ENCODE measurements at places on chromosomes 4 and X.

GRCh38 chr4:98338761-98339438 lies 77.7 kb downstream of the RAP1GDS1 start:
- DNase-seq, result no peak

DNA sequence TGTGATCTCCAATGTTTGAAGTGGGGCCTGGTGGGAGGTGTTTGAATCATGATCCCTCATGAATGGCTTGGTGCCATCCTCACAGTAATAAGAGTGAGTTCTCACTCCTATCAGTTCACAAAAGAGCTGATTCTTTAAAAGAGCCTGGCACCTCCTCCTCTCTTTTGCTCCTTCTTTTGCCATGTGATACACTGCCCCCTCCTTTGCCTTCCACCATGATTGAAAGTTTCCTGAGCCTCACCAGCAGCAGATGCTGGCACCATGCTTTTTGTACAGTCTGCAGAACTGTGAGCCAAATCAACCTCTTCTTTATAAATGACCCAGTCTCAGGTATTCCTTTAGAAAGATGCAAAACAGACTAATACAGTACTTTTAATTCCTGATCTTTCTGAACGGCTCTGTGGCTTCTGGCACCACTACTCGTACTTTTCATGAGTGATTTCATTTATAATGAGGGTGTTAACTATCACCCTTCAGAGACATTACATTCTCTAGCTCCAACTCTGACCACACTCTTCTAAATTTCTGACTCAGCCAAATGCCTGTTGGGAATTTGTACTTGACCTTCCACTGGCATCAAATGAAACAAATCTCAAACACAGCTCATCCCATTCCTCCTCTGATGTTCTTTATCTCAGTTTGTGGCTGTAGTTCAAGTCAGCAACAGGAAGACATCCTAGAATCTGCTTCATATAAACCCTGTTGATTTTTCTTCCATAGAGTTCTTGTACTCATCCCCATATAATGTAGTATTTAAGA lies 4.2 kb downstream of the UFSP2 start:
- no peak for DNase-seq

GRCh38 chrX:72621163-72621562 lies 48.5 kb upstream of the HDAC8 start:
- DNase-seq, result no peak

DNA sequence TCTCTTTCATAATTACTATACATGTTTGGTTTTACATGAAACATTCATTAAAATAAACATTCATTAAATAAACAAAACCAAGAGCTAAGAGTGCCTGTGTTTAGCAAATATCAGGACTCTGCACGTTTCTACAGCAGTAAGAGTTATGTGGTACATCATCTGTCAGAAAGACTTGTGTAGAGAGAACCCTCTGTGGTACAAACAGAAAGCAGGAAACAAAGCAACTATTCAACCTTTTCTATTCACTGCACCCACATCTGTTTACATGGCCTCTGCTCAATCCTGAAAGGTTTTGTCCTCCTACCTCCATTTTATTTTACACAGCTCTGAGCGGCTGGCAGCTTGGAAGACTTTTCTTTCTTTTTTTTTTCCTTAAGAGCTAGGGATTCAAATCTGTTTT lies 90.7 kb upstream of the PCDH18 start:
- DNase-seq, result no peak

GRCh38 chrX:106263817-106264216 lies 95.7 kb downstream of the PWWP3B start:
- DNase-seq, result no peak

GRCh38 chrX:17380221-17380620 lies 5.2 kb downstream of the NHS start:
- DNase-seq, result no peak

GRCh38 chrX:130158311-130158710 lies 7.3 kb downstream of the AIFM1 start:
- no peak for DNase-seq

DNA sequence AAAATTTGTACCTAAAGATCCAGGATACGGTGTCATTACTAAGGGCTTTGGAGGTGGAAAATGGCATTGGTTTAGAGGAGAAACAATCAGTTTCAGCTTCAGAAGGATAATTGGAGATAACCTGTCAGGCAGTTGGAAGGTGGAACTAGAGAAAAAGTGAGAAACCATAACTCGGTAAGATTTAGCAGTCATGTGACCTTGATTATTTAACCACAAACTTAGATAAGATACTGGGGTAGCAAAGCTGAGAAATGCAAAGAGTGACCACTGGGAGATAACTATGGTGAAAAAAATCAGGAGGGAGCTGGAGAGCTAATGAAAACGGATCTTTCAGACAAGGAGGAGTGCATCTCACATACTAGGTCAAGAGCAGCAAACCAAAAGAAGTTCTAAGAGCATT lies 58.3 kb upstream of the SMARCA5 start:
- no peak for DNase-seq

- DNase-seq, result no peak
Measured at GRCh38 chr4:40986375-40986774, 228.0 kb downstream of the APBB2 start.

DNA sequence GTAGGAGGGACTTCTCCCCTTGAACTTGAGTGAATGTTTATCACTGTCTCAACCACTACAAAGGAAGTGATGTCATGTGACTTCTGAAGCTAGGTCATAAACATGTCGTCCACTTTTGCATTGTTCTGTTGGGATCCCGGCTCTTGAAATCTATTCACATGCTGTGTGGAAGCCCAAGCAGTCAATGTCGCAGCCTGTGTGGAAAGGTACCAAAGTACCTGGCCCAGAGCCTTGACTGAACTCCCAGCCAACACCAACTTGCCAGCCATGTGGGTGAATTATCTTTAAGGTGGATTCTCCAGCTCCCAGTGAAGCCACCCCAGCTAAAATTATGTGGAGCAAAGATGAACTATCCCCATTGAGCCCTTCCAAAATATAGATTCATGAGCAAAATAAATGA lies 85.0 kb upstream of the USP38 start:
- no peak for DNase-seq

DNA sequence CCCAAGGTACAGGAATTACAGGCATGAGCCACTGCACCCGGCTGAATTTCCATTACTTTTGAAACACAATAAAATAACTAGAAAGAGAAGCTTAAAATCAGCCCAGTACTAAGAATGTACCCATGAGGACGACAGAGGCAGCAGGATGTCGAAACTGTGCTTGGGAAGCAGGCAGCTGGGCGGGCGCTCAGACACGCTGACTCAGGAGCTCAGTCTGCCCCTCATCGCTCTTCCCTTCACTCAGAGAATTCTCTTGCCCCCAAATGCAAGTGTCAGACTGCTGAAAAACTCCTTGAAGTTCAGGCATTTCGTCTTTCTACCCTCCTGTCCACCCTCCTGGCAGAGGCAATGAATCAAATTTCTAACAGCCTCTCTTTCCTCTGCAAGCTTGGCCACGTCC lies 41.0 kb upstream of the CDKN2AIP start:
- DNase-seq, result no peak

DNA sequence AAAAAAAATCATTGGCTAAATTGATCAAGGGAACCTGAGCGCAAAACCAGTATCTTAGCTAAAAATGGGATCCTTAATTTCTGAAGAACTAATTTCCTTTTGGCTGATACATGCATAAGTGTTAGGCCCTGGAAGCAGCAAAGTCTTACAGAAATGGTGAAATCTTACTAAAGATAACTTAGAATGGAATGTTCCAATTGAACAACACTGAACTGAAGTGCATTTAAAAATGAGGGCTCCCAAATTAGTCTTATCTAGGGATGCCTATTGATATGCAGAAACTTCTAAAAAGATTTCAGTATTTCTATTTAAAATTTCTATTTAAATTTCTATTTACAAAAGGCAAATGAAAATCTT lies 120.7 kb upstream of the BANK1 start:
- DNase-seq, result no peak

GRCh38 chr4:14294611-14295010 lies 667.1 kb upstream of the BOD1L1 start:
- no peak for DNase-seq

- DNase-seq, result peak; percentile 11
Measured at GRCh38 chrX:38166478-38167083, 54.1 kb downstream of the SRPX start.

DNA sequence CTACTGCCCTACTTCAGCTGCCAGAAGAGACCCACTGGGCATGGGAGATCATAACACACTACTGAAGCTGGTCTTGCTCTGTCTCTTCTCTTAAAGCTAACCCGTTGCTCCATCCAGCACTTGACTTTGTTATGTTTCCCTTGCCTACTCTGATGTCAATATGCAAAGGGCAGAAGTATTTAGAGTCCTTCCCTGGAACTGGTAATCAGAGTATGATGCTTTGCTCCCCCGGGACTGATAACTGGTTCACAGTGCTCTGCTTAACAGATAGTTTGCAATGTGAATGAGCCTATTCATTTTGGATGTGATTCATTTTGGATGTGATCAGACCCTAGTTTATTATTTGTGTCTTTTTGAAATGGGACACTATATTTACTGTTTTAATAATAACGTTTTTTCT lies 12.3 kb upstream of the UCP1 start:
- DNase-seq, result no peak

GRCh38 chrX:19585332-19586082 lies 70.2 kb upstream of the MAP3K15 start:
- no peak for DNase-seq

- DNase-seq, result no peak
Measured at GRCh38 chr4:80199947-80200346, 2.6 kb downstream of the PRDM8 start.

- no peak for DNase-seq
Measured at GRCh38 chr4:148390311-148390710, 51.9 kb downstream of the NR3C2 start.
